SK-N-SH (cell line): ENCODE measurements at places on chromosomes 1 and 21. TPM values are rescaled to one million over a fixed set of nuclear protein-coding genes. Genes with fewer than 3 reads are reported as not detected.

GRCh38 chr1:2468041-2468472 is 8.0 kb upstream of the PLCH2 start:
- peak; percentile 65 for DNase-seq

DNA sequence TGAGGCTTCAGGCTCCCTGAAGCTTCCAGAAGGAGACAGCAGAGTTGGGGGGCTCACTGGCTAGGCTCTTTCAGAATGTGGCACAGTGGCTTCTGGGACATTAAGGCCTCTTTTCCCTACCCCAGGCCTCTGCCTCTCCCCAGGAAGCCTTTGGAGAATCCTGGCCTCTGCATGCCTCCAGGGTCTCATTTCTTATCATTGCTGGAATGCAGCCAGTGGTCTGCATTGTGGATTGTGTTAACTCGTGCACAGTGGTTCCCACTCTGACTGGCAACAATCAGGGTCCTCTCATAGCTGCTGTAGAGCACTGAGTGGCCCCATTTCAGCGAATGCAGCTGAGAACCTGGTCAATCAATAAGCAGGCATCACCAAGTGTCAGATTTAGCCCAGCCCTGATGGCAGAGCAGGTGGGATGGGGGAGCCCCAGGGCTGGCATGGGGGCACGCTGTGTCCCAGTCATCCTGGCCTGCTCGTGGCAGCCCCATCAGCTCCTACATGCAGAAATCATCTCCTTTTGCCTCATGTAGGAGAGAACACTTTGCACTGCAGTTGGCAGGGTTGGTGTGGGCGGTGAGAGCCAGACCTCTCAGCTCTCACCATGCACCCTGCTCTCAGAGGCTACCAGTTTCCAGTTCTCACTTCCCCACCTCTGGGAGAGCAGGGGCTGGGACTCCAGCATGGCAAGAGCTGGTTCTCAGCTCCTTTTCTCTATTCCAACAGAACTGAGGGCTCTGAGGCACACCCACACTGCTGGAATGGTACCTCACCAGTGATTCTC is 13.4 kb downstream of the ADORA1 start:
- peak; percentile 84 for DNase-seq

GRCh38 chr1:91751275-91751674 is 134.7 kb downstream of the TGFBR3 start:
- DNase-seq, result no peak

- no peak for DNase-seq
Measured at GRCh38 chr1:71733121-71733520, 549.2 kb downstream of the NEGR1 start.

The TAS1R3 gene
- polyA plus RNA-seq, result 0.06 and 0.08 TPM in 2 replicates

The FAM72C gene
- 2.3 and 2.4 TPM in 2 replicates for polyA plus RNA-seq

The CTSS gene
- 1.4 and 2.3 TPM in 2 replicates for polyA plus RNA-seq

The UTS2 gene
- polyA plus RNA-seq, result 0.13 TPM in 1 of 2 replicates, not detected in the other

The LYPD8 gene
- polyA plus RNA-seq, result 1.5 and 1.6 TPM in 2 replicates
